ENCODE measurements at places on chromosomes 2 and 18.

- DNase-seq, result no peak
Observed at GRCh38 chr2:179250848-179251504, 13.7 kb downstream of the SESTD1 start.

- DNase-seq, result peak; percentile 41
Observed at GRCh38 chr2:152740743-152741328, 22.4 kb downstream of the ARL6IP6 start.

GRCh38 chr2:27765621-27766286, 5.8 kb upstream of the MRPL33 start:
- no peak for DNase-seq

- DNase-seq, result no peak
Observed at GRCh38 chr2:32743480-32744236, 115.8 kb downstream of the TTC27 start.

DNA sequence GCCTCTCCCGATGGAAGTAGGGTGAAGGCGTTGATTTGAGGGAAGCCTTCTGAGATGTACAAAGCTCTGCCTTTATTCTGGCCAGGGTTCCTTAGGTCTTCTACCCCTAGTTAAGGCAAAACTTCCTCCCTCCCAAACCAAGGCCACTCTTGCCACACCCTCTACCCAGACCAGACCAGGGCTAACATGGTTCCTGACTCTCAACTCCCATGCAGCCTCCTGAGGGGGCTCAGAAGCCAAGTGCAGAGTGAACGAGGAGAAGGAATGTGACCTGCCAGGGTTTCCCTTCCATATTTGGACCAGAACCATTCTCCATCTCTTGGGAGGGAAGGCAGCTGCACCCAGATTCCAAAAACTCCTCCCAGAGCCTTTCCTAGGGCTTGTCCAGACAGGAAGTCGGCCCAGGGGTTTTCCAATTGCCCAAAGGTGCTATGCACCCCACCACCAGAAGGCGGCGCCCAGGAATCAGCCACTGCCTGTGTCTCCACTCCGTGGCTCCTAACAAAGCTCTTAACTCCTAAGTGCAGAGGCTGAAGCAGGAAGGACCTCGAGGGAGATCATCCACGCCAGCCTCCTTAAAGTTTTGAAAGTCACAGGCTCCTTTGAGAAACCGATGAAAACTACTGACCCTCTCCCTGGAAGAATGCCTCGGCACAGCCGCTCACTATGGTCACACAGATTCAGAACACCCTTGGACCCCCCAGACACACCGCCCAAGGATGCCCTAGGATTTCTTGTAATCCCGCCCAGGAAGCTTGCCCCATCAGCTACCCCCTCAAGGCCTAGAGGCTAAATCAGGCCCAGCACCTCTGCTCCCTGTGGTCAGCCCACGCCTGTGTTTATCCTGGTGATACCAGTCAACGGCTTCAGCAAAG, 157.8 kb downstream of the SMAD2 start:
- DNase-seq, result peak; percentile 44

GRCh38 chr2:31258351-31258750, 24.4 kb downstream of the EHD3 start:
- DNase-seq, result no peak

GRCh38 chr2:239025951-239026461, 178.1 kb downstream of the TWIST2 start:
- no peak for DNase-seq

DNA sequence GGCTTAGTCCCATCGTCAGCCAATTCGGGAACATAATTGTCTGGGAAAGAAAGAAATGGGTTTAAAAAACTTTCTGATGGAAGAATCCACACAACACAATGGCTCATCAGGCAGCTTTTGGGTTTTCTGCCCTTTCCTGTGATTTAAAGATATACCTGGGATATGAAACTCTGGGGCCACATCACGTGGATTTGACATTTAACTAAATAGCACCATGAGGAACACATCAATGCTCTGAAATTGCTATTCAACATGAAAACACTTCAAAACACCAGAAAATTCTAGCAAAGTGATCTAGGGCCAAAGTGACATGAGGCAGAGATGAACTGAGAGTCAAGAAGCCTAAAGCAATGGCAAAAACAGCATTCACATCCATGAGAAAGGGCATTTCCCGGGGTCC, 237.5 kb upstream of the PXDN start:
- DNase-seq, result no peak

GRCh38 chr2:240573516-240574385, 5.5 kb downstream of the RNPEPL1 start:
- DNase-seq, result no peak

GRCh38 chr2:196489371-196489770, 150.1 kb upstream of the CCDC150 start:
- no peak for DNase-seq

- DNase-seq, result no peak
Observed at GRCh38 chr2:143525402-143525860, 396.2 kb downstream of the ARHGAP15 start.

DNA sequence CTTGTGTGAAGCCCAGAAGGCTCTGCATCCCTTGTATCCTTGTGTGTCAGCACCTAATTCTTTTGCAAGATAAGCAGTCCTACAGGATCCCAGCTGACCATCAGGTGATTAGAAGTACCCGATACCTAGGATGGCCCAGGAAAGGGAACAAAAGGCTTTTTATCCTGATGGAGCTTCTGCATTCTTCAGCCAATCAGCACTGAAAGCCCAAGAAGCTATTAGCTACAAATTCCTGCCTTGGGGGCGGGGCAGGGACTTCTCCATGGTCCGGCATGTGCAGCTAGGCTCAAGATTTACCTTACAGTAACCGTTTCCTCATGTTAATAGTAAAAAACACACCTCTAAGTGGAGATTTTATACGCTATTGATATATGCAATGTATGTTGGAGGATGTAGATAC, 264.6 kb upstream of the THUMPD2 start:
- DNase-seq, result no peak

DNA sequence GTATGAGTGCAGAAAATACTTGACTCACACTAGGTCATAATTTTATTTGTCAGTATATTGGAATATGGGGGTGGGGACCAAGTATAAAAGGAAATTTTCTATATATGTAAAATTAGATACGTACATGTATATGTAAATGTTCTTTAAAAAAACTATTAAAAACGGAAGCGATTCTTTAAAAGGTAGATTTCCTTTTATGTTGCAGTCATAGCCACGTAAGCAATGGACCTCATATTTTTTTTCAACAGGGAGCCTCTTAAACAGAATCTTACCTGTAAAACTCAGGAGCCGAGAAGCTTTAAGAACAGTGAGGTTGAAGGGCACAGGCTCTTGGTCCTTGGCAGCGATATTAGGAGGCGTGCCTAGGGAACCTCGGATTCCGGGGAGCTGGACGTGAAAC, 3.3 kb downstream of the RHBDD1 start:
- DNase-seq, result no peak

GRCh38 chr2:228728961-228729360, 542.1 kb downstream of the PID1 start:
- no peak for DNase-seq

All from NCI-H748 treated with DMSO at 0.1 percent for 48 hours (cell line).